ENCODE measurements at places on chromosomes 7 and 10. TPM values are rescaled to one million over a fixed set of nuclear protein-coding genes. Genes with fewer than 3 reads are reported as not detected.

CASTOR2 gene
- total RNA-seq: 26.1 TPM

FFAR4 gene
- total RNA-seq: not detected

ZNF22 gene
- total RNA-seq: 38.7 TPM

OR2A7 gene
- 1.6 TPM for total RNA-seq

SDK1 gene
- total RNA-seq: 5.1 TPM

CALML3 gene
- total RNA-seq: not detected

TSC22D4 gene
- 22.6 TPM for total RNA-seq

DNA sequence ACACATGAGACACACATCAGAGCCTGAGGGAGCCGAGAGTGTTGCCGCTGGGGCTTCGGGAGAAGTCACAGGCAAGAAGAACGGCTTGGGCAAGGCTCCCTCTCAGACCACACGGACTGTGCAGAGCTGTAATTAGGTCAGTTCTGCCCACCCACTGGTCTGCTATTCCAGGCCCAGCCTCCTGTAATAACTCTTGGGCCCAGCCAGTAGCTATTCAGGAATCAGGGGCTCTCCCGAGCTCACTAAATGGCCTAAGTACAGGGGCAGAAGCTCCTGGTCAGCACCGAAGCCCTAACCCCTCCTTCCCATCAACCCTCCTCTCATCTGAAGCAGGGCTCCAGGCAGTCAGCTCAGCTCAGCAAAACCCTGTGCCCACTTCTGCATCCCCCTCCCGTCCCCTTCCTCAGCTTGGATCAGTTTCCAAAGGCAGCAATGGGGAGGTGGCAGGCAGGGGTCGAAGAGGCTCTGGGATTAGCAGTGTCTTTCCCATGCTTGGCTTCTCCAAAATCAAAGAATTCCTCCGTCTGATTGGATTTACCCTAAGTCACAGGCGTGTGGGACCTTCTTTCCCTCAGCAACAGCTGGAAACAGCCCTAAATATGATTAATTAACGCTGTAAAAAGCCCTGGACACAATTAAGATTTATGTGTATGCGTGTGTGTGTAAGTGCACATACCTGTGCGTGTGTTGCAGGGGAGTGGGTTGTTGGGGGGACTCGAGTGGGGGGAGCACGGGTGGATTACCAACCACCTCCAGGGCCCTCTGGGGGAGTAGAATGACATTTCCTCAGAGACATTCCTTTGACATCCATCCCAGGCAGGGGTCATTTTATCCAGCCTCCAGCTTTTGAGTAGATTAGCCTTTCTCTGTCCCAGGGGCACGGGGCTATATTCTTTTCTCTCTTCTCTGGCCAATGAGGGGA is 48.4 kb upstream of the BTRC start:
- DNase-seq: no peak
- no peak overlapping the region for H3K4me3 ChIP-seq
- H3K36me3 ChIP-seq: no peaks in the 10 kb centered on the region

DNA sequence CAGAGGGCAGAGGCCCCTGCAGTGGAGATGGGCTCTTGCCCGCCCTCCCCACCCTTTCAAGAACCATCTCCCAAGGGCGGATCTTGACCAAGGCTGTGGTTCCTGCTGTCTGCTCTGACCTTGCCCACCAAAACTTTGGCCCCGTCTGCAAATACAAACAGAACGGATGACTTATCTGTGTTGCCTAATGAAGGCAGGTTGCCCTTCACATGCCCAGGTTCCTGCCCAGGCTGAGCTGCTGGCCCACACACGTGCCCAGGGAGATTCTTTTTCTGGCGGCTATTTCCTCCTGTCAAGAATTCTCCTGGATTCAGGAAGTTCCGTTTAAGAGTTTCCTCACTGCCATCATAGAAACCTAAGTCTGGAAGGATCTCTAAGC is 78.3 kb downstream of the PROSER2 start:
- no peak overlapping the region for H3K27ac ChIP-seq
- no peaks in the 10 kb centered on the region for H3K36me3 ChIP-seq
- no peak overlapping the region for H3K4me3 ChIP-seq
- DNase-seq: no peak

GRCh38 chr7:11875635-11876034 is 43.6 kb upstream of the THSD7A start:
- DNase-seq: no peak
- no peaks in the 10 kb centered on the region for H3K36me3 ChIP-seq
- no peak overlapping the region for H3K4me3 ChIP-seq
- no peaks in the 10 kb centered on the region for H3K4me1 ChIP-seq

DNA sequence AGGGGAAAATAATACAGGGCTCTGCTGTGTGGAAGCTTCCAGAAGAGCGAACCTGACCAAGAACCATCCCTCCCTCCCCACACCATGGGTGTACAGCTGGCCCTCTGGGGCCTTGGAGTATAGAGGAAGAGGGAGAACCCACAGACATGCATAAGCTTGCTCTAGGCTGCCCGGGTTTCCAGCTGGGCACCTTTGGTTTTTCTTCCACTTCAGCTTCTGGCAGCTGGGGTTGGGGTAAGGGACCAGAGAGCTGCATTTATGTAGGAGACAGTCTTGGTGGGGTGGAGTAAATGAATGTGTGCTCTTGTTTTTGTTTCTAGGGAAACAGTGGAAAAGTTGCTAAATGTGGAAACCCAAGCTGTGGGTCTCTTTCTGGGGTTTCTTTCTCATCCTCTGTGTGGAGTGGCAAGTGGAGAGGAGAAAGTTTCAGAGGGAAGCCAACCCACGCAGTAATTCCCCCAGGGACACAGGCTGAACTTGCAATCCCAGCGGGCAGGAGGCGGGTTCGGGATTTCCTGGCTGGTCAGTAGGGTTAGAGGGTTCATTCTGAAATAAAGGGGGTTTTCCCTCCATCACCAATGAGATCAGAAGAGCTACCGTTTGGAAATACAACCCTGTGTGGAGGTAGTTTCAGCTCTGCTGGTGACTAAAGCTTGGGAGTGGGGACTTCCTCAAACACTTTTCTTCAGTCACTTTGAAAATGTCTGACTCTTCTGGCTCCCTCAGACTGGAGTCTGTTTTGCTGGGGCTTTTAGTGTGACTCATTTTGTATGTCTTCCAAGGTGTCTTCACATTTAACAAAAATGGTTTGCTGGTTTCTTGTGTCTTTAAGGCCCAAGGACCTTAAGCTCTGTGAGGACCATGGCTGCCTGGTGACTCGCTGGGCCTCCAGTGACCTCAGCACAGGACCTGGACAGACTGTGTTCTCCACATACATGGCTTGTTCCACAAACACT is 22.2 kb upstream of the SRGN start:
- no peaks in the 10 kb centered on the region for H3K27me3 ChIP-seq
- H3K4me3 ChIP-seq: no peak overlapping the region
- H3K27ac ChIP-seq: no peak overlapping the region
- no peaks in the 10 kb centered on the region for H3K4me1 ChIP-seq

DNA sequence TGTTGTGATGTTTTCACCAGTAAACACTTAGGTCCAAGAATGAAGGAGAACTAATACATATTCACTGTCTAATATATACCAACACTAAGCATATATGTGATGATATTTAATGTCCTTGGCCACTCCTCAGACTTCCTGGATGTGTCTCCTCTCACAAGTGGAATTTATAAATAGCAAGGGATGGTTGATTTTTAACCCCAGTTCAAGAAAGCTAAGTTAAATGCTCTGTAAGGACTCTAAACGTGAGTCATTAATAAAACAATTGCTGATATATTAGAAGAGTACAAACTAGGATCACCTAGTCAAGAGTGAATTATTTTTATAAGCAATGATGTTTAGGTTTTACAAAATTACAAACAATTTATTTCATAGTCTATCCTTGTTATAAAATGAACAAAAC is 355.9 kb upstream of the TMEM229A start:
- H3K36me3 ChIP-seq: no peaks in the 10 kb centered on the region
- no peaks in the 10 kb centered on the region for H3K27me3 ChIP-seq
- H3K4me3 ChIP-seq: no peak overlapping the region
- no peak overlapping the region for H3K27ac ChIP-seq
- H3K4me1 ChIP-seq: no peaks in the 10 kb centered on the region
- no peak for DNase-seq

GRCh38 chr7:2280424-2280823 is 33.8 kb downstream of the SNX8 start:
- no peaks in the 10 kb centered on the region for H3K27me3 ChIP-seq
- no peaks in the 10 kb centered on the region for H3K36me3 ChIP-seq
- H3K4me3 ChIP-seq: no peak overlapping the region
- DNase-seq: no peak
- H3K4me1 ChIP-seq: no peaks in the 10 kb centered on the region

DNA sequence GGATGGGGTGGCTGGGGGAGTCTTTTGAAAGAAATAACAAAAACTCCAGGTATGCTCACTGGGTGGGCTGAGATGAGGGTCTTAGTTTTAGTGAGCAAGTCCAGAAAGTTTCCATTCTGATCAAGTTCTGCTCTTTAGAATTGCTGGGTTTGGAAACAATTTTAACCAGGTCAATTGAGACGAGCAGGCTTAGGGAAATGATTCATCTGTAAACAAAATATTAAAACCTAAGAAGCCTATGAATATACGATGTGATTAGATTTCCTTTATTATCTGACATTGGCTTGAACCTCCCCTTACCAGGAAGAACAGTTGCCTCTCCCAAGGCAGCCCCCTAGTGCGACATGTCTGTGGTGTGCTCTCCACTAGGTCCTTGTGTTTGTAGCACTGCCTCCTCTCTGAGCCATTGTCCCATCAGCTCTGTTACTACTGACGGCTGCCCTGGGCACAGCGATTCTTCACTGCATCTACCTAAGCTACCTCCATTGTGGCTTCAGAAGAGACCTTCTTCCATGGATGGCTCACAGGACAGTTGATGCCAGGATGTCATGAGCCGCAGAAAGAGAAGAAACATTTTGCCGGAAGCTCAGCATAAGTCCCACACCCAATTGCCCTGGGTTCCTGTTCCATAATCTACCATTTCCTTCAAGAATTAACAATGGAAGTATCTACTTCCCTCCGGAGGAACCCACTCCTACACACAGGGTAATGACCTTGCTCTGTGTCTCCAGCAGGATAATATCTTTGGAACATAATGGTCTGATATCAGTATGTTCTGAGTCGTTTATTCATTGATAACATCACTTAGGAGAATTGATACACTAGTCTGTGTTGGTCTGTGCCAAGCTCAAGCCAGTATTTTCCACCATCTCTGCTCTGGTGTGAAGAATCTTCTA is 95.1 kb upstream of the ITGB1 start:
- H3K4me1 ChIP-seq: peaks cover 18% of the 10 kb centered on the region
- no peaks in the 10 kb centered on the region for H3K27me3 ChIP-seq
- H3K36me3 ChIP-seq: no peaks in the 10 kb centered on the region
- H3K4me3 ChIP-seq: no peak overlapping the region
- no peak overlapping the region for H3K27ac ChIP-seq

- no peaks in the 10 kb centered on the region for H3K4me1 ChIP-seq
- H3K36me3 ChIP-seq: no peaks in the 10 kb centered on the region
- DNase-seq: no peak
- no peak overlapping the region for H3K27ac ChIP-seq
- no peaks in the 10 kb centered on the region for H3K27me3 ChIP-seq
Observed at GRCh38 chr7:126541406-126541805, 711.3 kb downstream of the GRM8 start.

- no peak overlapping the region for H3K4me3 ChIP-seq
- peak overlapping the region; percentile 81 for H3K27ac ChIP-seq
- H3K36me3 ChIP-seq: no peaks in the 10 kb centered on the region
Observed at GRCh38 chr7:100679927-100680575, 6.5 kb downstream of the GNB2 start.

DNA sequence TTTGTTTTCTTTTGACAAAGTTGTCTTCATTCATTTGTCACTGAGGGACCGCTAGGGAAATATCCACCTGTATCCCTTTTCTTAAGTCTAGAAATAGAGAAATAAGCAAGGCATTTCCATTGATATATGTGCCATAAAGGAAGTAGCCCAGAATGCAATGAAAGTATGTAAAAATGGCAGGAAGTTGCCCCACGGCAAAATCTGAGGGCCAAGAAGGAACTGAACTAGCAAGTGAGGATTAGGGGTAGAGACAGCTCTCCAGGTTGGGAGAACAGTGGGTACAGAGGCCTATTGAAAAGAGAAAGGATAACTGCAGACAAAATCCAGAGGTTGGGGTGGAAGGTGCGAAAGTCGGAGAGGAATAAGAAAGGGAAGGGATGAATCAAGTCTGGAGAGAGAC is 56.6 kb upstream of the TOMM7 start:
- H3K27ac ChIP-seq: no peak overlapping the region
- H3K4me3 ChIP-seq: no peak overlapping the region
- no peaks in the 10 kb centered on the region for H3K4me1 ChIP-seq
- H3K27me3 ChIP-seq: no peaks in the 10 kb centered on the region
- no peak for DNase-seq

DNA sequence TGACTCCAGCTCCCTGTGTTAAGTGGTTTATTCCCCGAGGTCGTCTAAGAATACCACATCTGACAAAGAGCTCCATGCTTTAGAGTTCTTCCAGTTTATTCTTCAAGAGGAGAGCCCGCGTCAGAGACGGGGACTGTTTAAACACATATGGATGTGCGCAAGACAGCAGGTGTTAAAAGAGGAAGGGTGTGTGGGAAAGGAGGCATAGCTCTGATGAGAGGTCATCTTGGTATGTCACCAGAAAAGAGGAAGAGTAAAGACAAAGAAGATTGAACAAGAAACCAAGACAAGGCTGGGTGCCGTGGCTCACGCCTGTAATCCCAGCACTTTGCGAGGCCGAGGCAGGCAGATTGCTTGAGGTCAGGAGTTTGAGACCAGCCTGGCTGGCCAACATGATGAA is 258.7 kb downstream of the CCDC3 start:
- no peaks in the 10 kb centered on the region for H3K36me3 ChIP-seq
- 0 out of 2 replicates have a peak, but pooled peaks cover 10% of the 10 kb centered on the region for H3K4me1 ChIP-seq
- H3K27ac ChIP-seq: no peak overlapping the region
- DNase-seq: no peak
- no peak overlapping the region for H3K4me3 ChIP-seq

DNA sequence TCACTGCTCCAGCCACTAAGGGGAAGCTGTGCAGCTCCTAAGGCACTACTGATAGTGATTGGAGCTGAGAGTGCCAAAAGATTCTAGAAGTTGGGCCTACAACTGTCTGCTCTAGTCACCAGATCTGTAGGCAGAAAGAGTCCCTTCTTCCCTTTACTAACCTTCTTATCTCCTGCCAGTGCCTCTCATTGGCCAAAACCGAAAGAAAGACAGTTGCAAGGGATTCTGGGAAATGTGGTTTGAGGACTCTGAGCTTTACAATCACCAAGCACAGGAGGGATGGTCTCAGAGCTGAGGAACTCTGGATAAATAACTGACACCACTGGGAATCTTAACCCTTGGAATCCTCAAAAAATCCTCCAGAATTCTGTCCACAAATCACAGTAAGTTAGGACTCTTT is 615.8 kb downstream of the CCSER2 start:
- DNase-seq: no peak
- no peaks in the 10 kb centered on the region for H3K27me3 ChIP-seq
- no peaks in the 10 kb centered on the region for H3K36me3 ChIP-seq
- H3K27ac ChIP-seq: no peak overlapping the region
- H3K4me3 ChIP-seq: no peak overlapping the region

- H3K27ac ChIP-seq: no peak overlapping the region
- no peaks in the 10 kb centered on the region for H3K4me1 ChIP-seq
- no peaks in the 10 kb centered on the region for H3K36me3 ChIP-seq
Observed at GRCh38 chr10:70296406-70296899, 12.6 kb upstream of the NPFFR1 start.

GRCh38 chr10:22481687-22482539 is 136.6 kb downstream of the SPAG6 start:
- H3K27ac ChIP-seq: no peak overlapping the region
- H3K4me3 ChIP-seq: 0 out of 2 replicates have a peak overlapping the region, but pooled peaks have one; percentile 1
- peaks cover 23% of the 10 kb centered on the region for H3K4me1 ChIP-seq
- H3K36me3 ChIP-seq: no peaks in the 10 kb centered on the region

Data from GM23338 (cell line).